ENCODE measurements at places on chromosomes 16 and 17. TPM values are rescaled to one million over a fixed set of nuclear protein-coding genes. Genes with fewer than 3 reads are reported as not detected.
A peak's percentile ranks its signal among the peaks of the same experiment; 100 is the strongest.

PLEKHG4 gene
- total RNA-seq, result 39.0 TPM

EPX gene
- not detected for total RNA-seq

GP2 gene
- total RNA-seq, result 2.9 TPM

KRTAP4-1 gene
- not detected for total RNA-seq

TP53TG3F gene
- not detected for total RNA-seq

GRCh38 chr17:81712468-81713003 is 452 bp downstream of the SLC25A10 start:
- DNase-seq, result no peak

DNA sequence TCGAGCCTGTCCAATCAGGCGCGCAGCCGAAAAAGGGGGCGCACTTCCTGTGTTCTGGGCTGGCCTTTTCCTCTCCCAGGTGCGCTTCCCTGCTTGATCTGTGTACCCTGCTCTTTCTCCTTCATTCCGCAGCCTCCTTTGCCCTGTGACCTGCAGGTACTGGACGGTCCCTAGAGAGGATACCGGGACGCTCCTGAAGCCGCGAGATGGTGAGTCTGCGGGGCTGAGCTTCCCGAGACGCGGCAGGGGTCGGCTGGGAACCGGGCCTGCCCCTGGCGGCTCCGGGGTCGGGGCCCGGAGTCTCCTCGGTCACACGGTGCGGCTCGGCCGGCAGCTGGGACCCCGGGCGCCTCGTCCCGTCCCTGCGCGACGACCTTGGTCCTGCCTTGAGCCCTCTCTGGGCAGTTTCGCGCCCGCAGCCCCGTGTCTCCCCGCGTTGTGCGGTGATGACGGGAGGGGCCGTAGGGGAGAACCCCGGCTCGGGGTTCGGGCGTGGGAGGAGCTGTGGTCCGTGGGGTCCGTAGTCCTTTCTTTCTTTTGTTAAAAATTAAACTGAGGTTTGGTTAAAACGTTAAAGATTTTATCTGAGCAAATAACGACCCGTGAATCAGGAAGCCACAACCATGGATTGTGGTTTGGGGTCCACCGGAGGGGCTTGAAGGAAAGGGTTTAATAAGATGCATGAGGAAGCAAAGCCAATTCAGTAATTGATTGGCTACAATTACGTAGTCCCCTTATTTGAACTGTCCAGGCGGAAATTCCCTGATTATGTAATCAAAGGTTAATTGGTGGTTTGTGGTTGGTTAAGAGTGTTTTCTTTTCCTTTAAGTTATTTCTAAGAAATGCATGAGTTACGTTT is 172.8 kb upstream of the ZNF267 start:
- peak; percentile 75 for DNase-seq

GRCh38 chr16:78115659-78116058 is 16.2 kb downstream of the WWOX start:
- no peak for DNase-seq

GRCh38 chr17:4515501-4515900 is 16.8 kb downstream of the SPNS2 start:
- DNase-seq, result no peak

DNA sequence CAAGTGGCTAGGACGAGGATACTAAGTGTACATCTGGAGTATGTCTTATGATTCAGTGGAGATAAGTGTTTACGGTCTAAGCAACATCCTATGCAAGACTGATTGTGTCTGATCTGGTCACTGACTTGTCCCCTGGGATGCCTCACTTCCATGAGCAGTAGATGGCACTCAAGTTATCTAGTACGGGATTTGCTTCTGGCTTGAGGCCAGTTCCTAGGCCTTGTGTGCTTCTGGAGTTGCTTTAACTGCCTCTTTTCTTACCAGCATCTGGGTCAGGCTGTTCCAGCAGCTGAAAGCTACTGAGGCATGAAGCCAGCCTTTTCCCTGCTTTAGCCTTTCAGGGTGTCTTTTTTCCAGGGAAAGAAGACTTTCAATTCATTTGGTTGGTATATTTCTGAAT is 23.0 kb downstream of the SUPT6H start:
- DNase-seq, result no peak

- no peak for DNase-seq
Observed at GRCh38 chr16:7964167-7964566, 626.1 kb downstream of the TMEM114 start.

DNA sequence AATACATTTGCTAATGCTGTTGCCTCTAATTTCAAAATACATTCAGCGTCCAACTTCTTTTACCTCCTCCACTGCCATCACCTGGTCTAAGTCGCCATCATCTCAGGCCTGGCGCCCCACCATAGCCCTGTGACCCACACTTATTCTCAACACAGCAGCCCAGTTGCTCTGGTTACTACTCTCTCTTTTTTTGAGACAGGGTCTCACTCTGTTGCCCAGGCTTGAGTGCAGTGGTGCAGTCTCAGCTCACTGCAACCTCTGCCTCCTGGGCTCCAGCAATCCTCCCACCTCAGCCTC is 7.5 kb upstream of the NKD1 start:
- no peak for DNase-seq

DNA sequence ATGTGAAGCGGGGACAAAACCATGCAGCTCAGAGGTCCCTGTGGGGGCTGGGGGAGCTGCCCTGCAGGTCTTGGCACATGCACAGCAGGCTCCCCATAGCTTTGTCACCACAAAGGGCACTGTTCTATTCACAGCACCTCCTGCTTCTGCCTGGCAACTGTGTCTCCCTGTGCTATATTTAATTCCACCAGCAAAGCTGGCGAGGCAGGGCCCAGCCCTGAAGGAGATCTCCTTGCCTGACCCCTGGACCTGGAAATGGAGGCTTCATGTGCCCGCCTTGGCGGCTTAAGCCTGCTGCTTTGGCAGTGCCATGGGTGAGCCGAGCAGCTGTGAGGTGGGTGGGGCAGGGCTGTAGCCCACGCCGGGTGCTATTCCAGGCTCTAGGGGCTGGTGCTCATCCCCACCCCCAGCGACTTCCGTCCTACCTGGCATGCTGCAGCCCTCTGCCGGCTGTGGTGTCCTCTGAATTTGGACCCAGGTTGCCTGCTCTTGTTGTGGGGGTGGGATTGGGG is 6.8 kb downstream of the LDHD start:
- DNase-seq, result no peak

GRCh38 chr16:67948015-67948414 is 4.1 kb upstream of the LCAT start:
- no peak for DNase-seq

DNA sequence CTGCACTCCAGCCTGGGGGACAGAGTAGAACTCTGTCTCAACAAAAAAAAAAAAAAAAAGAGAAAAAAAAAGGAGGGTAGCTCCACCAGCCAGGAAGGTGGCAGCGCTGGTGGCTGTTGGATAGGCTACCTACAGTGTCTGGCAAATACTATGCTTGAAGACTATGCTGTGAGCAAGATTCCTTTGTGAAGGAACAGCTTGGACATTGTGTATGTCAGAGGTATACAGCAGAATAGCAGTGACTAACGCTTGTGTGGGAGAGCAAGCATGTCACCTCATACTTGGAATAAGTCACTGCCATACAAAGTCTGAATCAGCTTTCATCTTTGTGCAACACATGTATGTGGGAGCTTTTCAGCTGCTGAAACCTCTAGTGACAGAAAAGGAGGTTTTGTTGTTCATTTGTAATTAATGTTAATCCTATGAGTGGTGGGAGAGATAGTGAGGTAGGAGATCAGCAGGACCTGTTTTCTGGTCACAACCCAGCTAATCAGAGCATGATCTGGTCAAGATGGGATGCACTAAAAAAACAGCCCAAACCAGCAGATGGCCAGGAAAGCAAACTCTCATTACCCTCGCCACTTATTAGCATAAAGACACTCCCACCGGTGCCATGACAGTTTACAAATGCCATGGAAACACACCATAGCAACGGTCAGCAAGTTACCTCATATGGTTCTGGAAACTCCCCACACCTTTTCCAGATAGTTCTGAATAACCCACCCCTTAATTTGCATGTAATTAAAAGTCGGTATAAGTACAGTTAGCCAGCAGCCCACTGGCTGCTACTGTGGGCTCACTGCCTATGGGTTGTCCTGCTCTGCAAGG is 6.8 kb upstream of the ITGAD start:
- no peak for DNase-seq

DNA sequence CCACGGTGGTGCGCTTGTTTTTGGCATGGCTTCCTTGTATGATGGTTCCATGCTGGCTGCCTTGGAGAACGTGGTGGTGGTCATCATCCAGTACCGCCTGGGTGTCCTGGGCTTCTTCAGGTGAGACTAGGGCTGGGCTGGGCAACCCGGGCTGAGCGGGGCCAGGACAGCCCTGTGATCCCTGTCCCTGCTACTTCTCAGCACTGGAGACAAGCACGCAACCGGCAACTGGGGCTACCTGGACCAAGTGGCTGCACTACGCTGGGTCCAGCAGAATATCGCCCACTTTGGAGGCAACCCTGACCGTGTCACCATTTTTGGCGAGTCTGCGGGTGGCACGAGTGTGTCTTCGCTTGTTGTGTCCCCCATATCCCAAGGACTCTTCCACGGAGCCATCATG is 4.9 kb downstream of the CES2 start:
- no peak for DNase-seq

DNA sequence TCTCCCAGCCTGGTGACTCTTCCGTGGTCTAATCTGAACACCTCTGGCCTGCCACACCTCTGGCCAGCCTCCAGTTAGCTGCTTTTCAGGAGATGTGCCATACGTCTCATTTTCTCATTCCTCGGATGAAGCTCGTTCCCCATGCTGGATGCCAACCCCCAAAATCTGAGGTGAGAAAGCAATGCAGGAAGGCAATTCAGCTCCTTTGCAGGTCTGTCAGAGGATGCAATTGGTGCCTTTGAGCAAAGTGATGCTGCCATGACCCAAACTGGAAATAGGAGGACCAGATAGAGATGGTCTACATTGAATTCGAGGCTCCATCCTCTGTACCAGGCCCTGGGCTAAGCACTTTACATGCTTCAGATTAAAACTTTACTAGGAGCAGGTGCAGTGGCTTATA is 11.0 kb upstream of the CUEDC1 start:
- no peak for DNase-seq

DNA sequence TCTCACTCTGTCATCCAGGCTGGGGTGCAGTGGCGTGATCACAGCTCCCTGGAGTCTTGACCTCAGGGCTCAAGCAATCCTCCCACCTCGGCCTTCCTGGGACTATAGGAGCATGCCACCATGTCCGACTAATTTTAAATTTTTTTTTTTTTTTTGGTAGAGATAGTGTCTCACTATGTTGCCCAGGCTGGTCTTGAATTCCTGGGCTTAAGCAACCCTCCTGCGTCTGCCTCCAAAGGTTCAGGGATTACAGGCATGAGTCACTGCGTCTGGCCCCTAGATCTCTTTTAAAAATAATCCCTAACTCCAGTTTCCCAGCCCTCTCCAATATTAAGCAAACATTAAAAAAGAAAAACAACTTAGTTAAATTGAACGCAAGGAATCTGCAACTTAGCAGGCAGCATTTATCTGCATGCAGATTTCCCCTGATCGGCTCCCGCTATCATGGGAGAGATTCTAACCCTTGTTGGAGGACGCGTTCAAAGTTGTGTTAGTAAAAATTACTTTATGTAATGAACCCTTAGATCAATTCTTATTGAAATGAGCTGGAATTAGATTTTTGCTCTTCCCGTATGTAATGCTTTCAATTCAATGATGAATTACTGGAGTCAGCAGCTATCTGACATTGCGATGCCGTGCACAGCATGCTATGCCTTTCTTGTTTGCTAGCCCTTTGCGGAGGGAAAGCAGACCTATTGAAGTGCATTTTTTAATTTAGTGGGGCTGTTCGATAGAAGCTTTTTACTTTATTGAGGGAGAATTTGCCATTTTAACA is 171.7 kb downstream of the HAPSTR1 start:
- DNase-seq, result no peak

- DNase-seq, result no peak
Observed at GRCh38 chr16:66512272-66513110, 37.4 kb downstream of the TK2 start.

All from tibial nerve (tissue), 4 donors.